AG08396 (cell line): ENCODE measurements at places on chromosomes 11 and 22.
A peak's percentile ranks its signal among the peaks of the same experiment; 100 is the strongest.

DNA sequence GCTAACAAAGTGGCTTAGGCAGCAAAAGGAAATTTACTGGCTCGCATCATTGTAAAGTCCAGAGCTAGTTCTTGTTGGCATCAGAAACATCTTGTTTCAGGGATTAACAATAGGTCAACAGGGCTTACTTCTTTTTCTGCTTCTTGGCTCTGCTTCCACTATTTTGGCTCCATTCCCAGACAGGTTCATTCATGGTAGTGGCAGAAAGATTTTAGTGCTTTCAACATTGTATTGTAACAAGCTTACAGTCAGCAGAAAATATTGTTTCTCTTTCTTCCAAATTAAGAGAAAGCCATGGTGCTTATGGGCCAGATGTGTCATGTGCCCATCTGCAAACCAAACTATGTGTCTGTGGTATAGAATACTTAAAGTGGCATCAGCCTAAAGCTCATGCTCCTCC is 315.6 kb downstream of the RAB38 start:
- no peak for DNase-seq

DNA sequence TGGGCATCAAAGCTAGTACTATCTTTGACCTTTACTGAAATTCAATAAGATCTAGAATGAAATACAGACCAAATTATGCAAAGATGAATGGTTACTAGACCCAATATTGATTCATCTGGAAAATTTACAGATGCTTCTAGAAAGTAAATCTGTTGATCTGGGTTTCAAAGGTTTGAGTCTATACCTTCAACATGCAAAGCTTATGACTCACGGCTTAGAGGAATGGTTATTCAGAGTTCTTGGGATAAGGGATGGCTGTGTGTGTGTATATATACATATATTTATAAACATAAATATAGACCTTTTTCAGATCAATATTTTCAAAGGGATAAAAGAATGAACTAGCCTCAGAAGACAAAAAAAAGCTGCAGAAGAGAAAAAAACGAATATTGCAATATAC is 1.3 kb downstream of the SPTY2D1 start:
- DNase-seq = no peak

DNA sequence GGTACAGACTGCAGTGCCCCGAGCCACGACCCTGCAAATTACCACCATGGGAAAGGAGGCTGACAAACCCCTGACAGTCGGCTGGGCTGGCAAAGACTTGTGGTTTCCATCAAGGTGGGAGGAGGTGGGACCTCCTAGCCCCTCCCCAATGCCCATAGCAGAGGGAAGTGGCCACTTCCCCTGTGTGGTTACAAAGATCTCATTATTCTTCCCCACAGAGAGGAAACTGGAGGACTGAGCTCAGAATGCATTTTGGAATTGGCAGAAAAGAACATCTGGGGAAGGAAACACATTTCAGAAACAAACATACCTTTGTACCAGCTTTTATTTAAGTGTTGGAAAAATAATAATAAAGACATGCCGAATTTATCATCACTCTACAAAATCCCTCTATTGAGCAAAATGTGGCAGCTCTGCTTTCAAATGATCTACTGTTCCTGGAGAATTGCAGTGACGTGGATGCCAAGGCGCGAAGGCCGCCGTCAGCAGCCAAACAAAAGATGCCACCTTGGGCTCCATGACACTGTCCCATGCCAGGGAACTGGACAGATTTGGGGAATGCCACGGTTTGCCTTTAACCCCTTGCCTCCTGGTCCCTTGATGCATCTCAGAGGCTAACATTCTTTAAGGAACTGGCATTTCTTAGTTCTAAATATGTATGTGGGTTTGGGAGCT is 169.6 kb downstream of the CRYBB2 start:
- no peak for DNase-seq

DNA sequence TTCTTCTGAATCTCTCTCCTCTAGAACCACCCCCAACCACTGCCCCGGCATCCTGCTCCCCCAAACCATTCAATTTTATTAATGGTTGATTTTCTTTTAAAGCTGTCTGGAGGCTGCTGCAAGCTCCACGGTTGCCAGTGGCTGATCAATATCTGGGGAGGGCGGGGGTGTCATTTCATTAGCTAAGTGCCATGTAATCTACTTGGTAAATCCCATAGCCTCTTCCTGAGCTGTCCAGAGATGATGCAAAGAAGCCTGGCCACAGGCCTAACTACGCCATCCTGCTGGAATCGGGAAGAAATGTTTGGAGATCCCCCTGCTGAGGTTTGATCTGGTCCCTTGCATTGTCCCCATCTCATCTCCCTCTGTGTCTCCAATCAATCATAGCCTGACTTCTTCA is 440.1 kb downstream of the MIAT start:
- DNase-seq = no peak

DNA sequence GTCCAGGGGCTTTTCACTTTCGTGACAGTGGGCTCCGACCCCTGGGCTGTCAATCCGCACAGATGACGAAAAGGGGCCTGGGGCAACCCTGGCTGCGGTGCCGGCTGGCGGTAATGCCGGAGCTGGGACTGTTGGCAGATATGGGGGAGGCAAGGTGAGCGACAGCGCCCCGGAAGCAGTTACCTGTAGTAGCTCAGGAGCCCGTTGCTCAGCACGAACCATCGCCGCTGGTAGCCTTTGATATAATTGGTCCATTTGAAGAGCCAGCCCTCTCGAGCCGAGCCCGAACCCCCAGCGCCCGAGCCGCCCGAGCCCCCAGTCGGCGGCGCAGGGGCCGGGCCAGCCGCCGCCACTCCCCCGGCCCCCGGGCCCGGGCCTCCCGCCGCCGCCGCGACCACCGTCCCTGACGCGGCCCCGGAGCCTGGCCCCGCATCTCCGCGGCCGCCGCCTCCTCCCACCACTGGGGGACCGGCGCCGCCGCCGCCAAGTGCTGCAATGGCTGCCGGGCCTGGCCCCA is 396 bp downstream of the OSBP start:
- DNase-seq = no peak

- DNase-seq = peak; percentile 9
These were observed 623.8 kb upstream of the KIRREL3 start for GRCh38 chr11:127624306-127624856.

- peak; percentile 90 for DNase-seq
These were observed 32.2 kb downstream of the TRMU start for GRCh38 chr22:46367707-46368191.

GRCh38 chr11:123122852-123123251 is 60.9 kb upstream of the HSPA8 start:
- DNase-seq = no peak

DNA sequence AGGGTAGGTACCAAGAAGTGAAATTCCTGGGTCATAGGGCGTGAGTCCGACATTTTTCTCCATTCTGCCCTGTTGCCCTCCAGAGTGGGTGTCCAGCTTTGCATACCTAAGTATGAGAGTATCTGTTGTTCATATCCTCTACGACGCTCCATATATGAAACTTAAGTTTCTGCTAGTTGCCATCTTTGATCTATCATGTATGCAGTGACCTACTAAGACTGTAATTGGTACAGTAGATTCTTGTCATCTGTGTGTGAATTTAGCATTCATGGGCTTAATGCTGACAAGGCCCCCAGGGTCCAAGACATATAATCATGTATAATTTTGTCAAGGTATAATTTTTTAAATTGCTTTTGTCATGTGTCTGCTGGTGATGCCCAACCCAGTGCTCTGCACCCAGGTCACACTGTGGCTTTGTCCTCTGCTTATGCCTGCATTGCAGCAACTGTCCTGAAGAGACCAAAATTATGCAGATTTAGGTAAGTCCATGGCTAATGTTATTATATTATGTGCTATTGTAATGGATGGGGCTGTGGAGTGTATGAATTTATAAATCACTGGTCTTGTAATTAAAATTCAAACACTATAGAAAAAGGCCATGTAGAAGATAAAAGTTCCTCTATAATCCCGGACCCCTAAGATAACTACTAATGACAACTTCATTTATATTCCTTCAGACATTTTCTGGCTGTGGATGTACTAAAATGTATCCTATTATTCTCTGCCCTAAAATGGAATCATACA is 12.2 kb downstream of the NEAT1 start:
- DNase-seq = no peak
